ENCODE measurements at places on chromosomes 12 and 14. TPM values are rescaled to one million over a fixed set of nuclear protein-coding genes. Genes with fewer than 3 reads are reported as not detected.

The TMCC3 gene
- 1.5 TPM for total RNA-seq

The ABCD2 gene
- total RNA-seq: not detected

The IL26 gene
- total RNA-seq: not detected

The LGMN gene
- 59.4 TPM for total RNA-seq

The NFATC4 gene
- 0.26 TPM for total RNA-seq

The STAC3 gene
- 0.36 TPM for total RNA-seq

The RPS29 gene
- 4,971 TPM for total RNA-seq

The HEBP1 gene
- total RNA-seq: 62.9 TPM

The TRHDE gene
- total RNA-seq: not detected

The C1QL4 gene
- total RNA-seq: 6.4 TPM

The SPIC gene
- total RNA-seq: not detected

The PRPH gene
- 1.8 TPM for total RNA-seq

The POTEM gene
- total RNA-seq: not detected

The KCNC2 gene
- not detected for total RNA-seq

The KRT2 gene
- total RNA-seq: not detected

The MUCL1 gene
- not detected for total RNA-seq

The RD3L gene
- not detected for total RNA-seq

The ST8SIA1 gene
- not detected for total RNA-seq

The RIN3 gene
- 26.1 TPM for total RNA-seq

The HPD gene
- total RNA-seq: 1.5 TPM

The LMO3 gene
- not detected for total RNA-seq

The OTUB2 gene
- total RNA-seq: 4.0 TPM

The ACACB gene
- 9.6 TPM for total RNA-seq

The ENDOU gene
- total RNA-seq: not detected

The CACNB3 gene
- 34.0 TPM for total RNA-seq

The FGF6 gene
- not detected for total RNA-seq

The STON2 gene
- total RNA-seq: 0.93 TPM

The SIX6 gene
- total RNA-seq: not detected

The MAP1LC3B2 gene
- total RNA-seq: 1.7 TPM

The SLC38A4 gene
- total RNA-seq: not detected

The SOAT2 gene
- 0.23 TPM for total RNA-seq

The C12orf60 gene
- 1.7 TPM for total RNA-seq

The FSCB gene
- total RNA-seq: not detected

The POTEG gene
- total RNA-seq: not detected
